Cardiac muscle cell (in vitro differentiated cells and primary cell): ENCODE measurements at places on chromosomes 4 and X. TPM values are rescaled to one million over a fixed set of nuclear protein-coding genes. Genes with fewer than 3 reads are reported as not detected.

- DNase-seq: peak; percentile 10
- no peaks in the 10 kb centered on the region for H3K27me3 ChIP-seq
- no peak overlapping the region for H3K27ac ChIP-seq
- no peak overlapping the region for H3K4me3 ChIP-seq
- H3K36me3 ChIP-seq: no peaks in the 10 kb centered on the region
- H3K4me1 ChIP-seq: no peaks in the 10 kb centered on the region
Observed at GRCh38 chrX:41686788-41687187, 2.0 kb upstream of the GPR34 start.

GRCh38 chrX:40108959-40109287 is 11.2 kb upstream of the BCOR start:
- peaks cover 24% of the 10 kb centered on the region for H3K4me1 ChIP-seq
- no peaks in the 10 kb centered on the region for H3K27me3 ChIP-seq
- H3K36me3 ChIP-seq: no peaks in the 10 kb centered on the region
- peak overlapping the region; percentile 92 for H3K27ac ChIP-seq

DNA sequence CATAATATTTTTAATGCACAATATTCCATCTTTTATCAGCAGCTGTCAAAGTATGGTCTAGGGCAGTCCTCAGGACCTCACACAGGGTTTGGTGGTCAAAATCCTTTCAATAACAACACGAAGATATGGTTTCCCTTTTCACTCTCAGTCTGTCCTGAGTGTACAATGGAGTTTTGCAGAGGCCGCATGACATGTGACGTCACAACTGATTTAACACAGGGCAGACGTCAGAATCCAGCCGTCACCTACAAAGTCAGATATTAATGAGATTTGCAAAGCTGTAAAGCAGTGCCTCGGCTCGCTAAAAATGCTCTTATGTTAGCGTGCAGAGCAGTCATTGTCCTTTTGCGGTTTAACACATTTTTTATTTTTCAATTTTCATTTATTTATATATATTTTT is 12.5 kb downstream of the ABLIM2 start:
- H3K27me3 ChIP-seq: no peaks in the 10 kb centered on the region
- DNase-seq: no peak
- H3K4me1 ChIP-seq: peaks cover 19% of the 10 kb centered on the region
- no peaks in the 10 kb centered on the region for H3K36me3 ChIP-seq
- H3K4me3 ChIP-seq: no peak overlapping the region

DNA sequence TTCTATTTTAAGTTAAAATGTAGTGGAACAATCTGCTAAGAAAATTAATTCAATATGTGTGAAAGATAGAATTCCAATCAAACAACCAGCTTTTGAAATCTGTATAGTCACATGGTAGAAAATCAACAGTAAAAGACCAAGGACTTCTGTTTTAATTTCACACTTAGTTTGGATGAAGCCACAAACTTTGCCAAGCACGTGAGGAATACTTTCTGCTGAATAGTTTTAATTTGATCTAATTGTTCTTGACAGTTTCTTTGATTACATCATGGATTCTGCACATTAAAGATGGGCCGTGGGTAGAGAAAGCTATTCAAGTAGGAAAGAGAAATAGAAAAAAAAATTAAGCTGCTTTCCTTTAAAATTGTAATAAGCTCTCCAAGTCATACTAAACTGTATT is 137.9 kb upstream of the FAM241A start:
- H3K27me3 ChIP-seq: no peaks in the 10 kb centered on the region
- DNase-seq: no peak
- H3K4me1 ChIP-seq: peaks cover 31% of the 10 kb centered on the region
- H3K36me3 ChIP-seq: no peaks in the 10 kb centered on the region
- no peak overlapping the region for H3K27ac ChIP-seq

DNA sequence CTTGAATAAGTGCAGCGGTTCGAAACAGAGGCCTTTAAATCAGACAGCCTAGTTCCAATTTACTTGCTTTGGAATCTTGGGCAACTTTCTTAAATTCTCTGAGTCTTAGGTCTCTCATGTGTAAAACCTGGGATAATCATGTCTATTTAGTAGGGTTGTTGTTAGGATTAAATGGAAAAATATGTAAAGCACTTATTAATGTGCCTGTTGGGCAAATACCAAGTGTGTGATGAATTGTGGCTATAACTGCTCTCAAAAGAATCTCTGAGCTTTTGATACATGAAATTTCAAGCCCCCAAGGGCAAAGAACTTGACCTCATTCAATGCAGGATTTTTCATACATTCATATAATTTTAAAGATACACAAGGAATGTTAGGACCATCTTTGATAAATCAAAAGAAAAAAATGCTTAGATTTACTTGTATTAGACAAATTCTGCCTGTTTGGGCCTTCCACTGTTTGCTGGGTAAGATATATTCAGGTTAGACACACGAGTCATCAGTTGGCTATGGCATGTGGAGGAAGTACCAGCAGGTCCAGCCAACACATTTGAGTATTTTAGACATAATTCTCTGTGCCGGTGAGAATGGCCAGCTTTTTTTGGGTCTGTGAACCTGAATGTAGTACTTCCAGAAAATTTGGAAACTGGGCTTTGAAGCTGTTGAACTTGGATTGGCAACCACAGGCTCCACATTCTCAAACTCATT is 241.4 kb upstream of the CNKSR2 start:
- no peak overlapping the region for H3K4me3 ChIP-seq
- DNase-seq: no peak
- H3K27ac ChIP-seq: no peak overlapping the region
- H3K36me3 ChIP-seq: no peaks in the 10 kb centered on the region
- no peaks in the 10 kb centered on the region for H3K27me3 ChIP-seq

GRCh38 chr4:104868533-104868932 is 278.1 kb upstream of the TET2 start:
- no peak overlapping the region for H3K4me3 ChIP-seq
- no peaks in the 10 kb centered on the region for H3K36me3 ChIP-seq
- no peaks in the 10 kb centered on the region for H3K4me1 ChIP-seq

MAGEA1 gene
- total RNA-seq: not detected in 2 replicates

- H3K27me3 ChIP-seq: no peaks in the 10 kb centered on the region
- no peaks in the 10 kb centered on the region for H3K36me3 ChIP-seq
- H3K27ac ChIP-seq: no peak overlapping the region
- no peak for DNase-seq
- no peaks in the 10 kb centered on the region for H3K4me1 ChIP-seq
Observed at GRCh38 chrX:112254896-112255295, 172.3 kb upstream of the TRPC5 start.
